ENCODE measurements at places on chromosomes 4 and X.

DNA sequence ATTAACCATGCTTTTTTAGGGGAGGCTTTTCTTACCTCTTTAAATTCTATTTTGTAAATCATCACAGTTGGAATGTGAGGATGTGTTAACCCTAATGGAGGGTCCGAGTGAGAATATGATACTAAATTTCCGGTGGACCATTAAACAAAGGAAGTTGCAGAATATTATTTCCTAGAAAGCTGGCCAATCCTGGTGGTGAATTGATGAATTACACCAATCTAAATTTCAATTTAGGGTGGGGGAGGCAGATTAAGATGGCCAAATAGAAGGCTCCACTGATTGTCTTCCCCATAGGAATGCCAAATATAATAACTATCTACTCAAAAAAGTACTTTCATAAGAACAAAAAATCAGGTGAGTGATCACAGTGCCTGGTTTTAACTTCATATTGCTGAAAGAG is 1045.6 kb downstream of the GLUD2 start:
- no peak for DNase-seq

DNA sequence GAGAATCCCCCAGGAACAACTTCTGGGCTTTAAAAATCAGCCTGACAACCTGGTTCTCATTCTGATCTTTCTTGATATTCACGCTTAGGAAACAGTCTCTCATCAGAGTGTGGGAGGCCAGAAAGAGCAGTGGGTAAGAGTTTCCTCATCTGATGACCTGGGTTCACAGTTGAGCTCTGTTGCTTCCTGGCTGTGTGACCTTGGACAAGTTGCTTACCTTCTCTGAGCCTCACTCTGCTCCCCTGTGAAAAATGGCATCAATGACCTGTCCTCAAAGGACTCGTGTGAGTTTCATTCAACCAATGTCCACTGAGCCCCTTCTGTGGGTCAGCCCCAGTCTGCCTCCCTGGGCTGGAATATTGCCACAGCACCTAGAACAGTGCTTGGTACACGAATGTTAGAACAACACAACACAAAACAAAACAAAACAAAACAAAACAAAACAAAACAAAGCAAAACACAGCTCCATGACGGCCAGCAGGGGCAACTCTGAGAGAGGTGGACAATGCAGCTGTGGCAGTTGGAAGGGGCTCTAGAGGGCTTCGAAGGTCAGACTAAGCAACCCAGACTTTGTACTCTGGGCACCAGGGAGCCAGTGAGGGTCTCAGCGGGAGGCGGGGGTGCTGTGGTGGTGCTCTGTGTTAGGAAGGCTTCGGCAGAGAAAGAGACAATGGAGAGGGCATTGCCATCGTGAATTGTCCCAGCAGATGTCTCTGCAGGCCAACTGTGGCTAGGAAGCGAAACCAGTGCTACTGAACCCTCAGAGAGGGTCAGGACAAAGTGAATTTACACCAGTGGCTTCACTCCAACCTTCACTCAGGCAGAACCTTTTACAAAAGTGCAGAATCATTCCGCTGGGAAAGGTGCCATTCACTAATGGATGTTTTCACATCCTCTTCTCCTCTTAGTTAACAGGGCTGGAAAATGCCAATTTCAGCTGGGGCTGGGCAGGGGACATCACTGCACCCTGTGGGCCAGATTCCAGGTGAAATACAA is 14.3 kb upstream of the C4orf50 start:
- no peak for DNase-seq

DNA sequence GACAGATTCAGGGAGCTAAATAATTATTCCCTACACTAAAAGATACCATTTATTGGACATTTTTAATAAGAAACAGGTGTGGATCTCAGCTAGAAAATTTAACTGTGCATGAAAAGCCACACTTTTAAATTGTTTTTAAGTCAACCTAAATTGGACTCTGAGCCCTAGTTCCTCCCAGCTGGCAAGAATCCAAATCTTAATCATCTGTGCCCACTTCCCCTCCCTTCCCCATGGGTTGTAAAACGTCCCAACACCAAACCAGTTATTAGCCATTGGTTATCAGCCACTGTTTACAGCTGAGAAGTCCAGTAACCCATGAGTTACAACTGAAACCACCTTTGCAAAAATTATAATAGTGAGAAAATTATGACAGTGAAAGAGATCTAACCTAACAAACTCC is 125.6 kb upstream of the S100G start:
- DNase-seq = no peak

DNA sequence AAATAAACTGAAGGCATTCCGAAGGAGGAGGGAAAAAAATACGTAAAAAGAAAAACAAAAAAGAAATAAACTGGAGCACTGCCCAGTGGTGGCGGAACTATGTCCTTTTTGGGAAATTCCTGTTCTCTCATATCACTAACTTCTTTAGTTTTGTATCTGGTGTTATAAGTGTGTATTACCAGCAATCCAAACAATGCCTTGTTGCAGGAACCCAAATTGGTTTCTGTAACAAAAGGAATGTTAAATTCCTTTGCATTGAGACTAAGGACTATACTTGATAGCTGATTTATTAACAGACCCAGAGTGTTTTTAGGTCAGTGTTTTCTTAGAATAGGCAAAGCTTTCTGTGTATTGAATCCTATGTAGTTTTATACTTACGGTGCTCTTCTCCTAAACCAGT is 6.6 kb downstream of the CCNG2 start:
- DNase-seq = no peak

DNA sequence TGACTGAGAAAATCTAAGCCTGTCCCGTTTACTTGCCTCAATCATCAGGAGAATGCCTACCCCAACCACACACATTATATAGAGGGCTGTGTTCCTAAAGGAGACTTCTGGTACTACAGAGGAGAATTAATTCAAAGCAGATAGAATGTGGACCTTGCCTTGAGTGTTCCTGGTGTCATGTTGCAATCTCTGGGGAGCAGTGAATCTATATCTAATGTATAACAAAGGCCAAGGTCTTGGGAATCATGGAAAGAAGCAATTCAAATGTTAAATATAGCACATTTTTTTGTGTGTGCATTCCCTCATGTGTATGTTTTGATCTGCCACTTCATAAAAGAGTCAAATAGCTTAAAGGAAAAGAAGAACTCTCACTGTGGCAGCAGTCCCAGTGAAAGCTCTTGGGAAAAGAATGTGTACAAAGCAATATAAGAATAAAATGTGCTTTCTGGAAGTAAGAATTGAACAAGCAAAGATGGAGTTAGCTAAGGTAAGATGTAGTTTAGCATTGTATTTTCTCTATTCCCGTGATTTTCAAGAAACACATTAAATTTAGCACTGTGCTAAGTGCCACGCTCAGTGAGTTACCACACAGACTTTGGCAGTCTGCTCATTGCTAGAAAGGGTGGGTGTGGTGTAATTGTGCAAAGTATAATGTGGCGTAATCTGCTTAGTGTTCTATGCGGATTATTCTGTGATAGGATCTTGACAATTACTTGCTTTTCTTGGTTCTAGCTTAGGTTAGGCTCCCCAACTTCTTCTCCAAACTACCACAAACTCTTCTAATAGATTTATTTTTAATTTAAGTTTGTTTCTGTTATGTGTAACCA is 13.7 kb downstream of the ADH6 start:
- no peak for DNase-seq

- no peak for DNase-seq
These were observed 508.7 kb upstream of the HTR2C start for GRCh38 chrX:114075073-114075673.

DNA sequence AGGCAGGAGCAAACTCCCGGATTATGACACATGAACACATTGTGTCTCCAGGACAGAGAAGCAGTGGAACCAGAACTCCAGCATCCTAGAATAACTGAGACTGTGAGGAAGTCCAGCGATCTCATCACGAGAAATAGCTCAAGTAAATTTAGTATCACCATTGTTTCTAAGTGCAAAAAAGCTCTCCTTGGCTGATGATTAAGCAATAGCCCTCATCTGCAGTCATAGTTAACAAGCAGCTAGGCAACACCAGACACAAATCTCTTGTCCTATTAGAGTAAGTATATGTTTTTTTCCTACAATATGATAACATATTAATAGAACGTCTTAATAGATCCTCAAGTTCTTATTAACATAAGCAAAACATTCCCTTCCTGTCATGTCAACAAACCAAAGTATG is 2.4 kb upstream of the CFAP299 start:
- no peak for DNase-seq

DNA sequence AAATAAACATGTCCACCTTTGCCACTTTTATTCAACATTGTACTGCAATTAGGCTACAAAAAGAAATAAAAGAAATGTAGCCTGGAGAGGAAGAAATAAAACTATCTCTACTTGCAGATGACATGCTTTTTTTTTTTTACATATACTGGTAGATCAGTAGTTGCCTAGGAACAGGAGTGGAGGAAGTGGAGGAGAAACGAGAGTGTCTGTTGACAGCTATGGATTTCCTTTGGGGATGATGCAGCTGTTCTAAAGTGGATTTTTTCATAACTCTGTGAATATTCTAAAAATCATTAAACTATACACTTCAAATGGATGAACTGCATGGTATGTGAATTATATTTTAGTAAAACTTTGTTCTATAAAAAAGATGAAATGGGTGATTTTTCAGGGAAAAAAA is 116.4 kb downstream of the ANAPC4 start:
- no peak for DNase-seq

DNA sequence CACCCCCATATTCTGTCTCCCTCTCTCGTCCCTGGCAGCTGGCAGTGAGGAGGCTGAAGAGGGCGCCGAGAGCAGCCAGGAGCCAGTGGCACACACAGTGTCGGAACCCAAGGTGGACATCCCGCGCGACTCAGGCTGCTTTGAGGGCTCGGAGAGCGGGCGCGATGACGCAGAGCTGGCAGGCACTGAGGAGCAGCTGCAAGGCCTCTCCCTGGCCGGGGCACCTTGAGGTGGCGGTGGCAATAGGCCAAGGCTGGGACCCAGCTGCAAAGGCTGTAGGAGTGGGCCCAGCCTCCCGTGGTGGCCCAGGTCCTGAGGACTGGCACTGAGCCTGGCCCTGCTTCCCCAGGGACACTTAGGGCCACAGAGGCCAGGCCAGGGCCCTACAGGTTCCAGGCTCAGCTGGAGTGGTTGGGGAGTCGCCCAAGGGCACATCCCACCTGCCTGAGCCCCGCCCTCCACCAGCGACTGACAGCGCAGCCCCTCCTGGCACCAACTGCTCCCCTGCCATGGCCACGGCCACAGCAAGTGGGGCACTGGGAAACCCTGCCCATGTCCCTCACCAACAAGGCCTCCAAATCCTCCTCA is 13.9 kb downstream of the SASH3 start:
- no peak for DNase-seq

DNA sequence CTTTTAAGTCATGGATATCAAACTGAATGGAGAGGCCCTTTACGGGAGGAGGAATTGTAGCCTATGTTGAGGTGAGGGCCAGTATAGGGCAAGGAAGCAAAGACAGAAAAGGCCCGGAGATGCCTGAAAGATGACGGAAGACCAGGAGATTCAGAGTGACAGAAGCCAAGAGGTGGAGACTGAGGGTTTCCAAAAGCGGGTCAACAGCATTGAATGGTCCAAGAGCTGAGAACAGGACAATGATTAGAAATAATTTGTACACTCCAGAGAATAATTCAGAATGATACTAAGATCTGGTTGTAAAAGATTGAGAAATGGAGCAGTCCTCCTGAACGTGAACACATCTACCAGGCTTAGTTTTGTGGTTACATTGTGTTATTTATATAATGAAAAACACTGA is 45.5 kb upstream of the ZNF518B start:
- no peak for DNase-seq

GRCh38 chr4:113222471-113222870 is 173.0 kb downstream of the ANK2 start:
- peak; percentile 55 for DNase-seq

DNA sequence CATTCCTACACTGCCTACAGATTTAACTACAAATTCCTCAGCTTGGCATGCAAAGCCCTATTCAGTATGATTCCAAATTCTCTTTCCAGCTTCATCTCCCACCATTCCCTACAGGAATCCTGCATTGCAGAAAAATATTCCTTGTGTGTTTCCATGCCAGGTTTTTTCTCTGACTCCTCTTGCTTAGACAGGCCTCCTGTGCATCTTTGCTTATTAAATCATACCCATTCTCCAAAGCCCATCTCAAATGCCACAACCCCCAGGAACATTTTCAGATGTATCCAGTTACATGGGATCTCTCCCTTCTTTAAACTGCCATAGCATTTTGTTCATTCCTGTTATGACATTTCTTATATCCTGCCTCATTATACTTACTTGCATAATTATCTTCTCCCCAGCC is 106.4 kb upstream of the GRIA3 start:
- DNase-seq = no peak

DNA sequence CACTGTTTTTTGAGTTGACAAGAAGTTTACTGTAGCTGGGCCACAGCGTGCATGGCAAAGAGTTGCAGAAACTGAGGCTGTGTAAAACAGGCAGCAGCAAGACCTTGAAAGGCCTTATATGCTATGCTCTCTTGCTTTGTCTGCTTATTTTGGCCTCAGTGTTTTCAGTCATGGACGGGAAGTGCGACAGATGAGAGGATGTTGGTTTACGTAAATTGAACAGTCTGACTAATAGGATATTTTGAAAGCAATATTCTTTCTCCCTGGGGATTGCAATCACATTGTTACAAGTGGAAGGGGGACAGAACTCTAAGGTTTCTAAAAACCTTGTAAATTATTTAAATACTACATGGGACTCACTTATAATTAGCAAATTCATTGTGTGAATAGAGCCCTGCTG is 32.2 kb upstream of the MAGEA10 start:
- no peak for DNase-seq

DNA sequence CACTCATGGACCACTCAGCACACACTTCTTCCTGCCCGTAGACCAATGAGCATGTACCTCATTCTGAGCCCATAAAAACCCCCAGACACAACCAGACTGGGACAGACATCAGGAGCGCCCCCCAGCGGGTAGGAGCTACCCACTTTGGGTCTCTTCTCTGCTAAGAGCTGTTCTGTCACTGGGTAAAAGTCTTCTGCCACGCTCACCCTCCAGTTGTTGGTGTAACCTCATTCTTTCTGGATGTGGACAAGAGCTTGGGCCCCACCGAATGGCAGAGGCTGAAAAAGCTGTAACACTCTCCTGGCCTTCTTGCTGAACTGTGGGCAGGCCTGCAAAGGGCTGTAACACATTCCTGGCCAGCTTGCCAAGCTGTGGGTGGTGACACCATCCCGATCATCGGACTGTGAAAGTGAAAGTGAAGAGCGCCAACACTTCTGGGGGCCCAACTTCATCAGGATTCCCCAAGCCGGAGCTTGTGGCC is 137.6 kb downstream of the TECRL start:
- DNase-seq = no peak

GRCh38 chr4:54547299-54548097 is 110.3 kb upstream of the KIT start:
- DNase-seq = no peak

Measured in GM04503 (cell line).